ENCODE measurements at places on chromosomes 16 and 17. TPM values are rescaled to one million over a fixed set of nuclear protein-coding genes. Genes with fewer than 3 reads are reported as not detected.

DNA sequence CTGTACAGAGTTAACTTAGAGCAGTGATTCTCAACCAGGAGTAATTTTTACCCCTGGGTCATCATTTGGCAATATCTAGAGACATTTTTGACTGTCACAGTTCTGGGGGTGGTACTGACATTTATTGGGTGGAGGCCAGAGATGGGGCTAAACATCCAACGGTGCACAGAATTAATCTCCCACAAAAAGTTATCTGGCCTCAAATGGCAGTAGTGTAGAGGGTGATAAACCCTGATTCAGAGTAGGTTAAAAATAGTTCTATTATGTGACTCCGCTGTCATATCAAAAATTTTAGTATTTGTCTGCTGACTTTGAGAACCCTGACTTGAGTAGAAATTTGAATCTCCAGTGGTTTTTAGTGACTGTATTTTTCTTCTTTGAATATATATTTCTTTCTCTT, 19.1 kb downstream of the VPS35L start:
- no peak overlapping the region for H3K27ac ChIP-seq
- H3K36me3 ChIP-seq, result no peaks in the 10 kb centered on the region
- DNase-seq, result no peak
- no peaks in the 10 kb centered on the region for H3K4me1 ChIP-seq
- H3K27me3 ChIP-seq, result no peaks in the 10 kb centered on the region
- H3K4me3 ChIP-seq, result no peak overlapping the region

GRCh38 chr16:53262645-53263044, 171.6 kb upstream of the RBL2 start:
- no peak overlapping the region for H3K27ac ChIP-seq
- H3K27me3 ChIP-seq, result no peaks in the 10 kb centered on the region
- DNase-seq, result no peak
- no peaks in the 10 kb centered on the region for H3K4me1 ChIP-seq
- H3K4me3 ChIP-seq, result no peak overlapping the region

- H3K4me3 ChIP-seq, result no peak overlapping the region
- H3K27ac ChIP-seq, result no peak overlapping the region
- H3K4me1 ChIP-seq, result no peaks in the 10 kb centered on the region
- no peaks in the 10 kb centered on the region for H3K27me3 ChIP-seq
- DNase-seq, result no peak
- peaks cover 15% of the 10 kb centered on the region for H3K36me3 ChIP-seq
Observed at GRCh38 chr17:2990396-2990795, 73.0 kb downstream of the OR1D5 start.

DNA sequence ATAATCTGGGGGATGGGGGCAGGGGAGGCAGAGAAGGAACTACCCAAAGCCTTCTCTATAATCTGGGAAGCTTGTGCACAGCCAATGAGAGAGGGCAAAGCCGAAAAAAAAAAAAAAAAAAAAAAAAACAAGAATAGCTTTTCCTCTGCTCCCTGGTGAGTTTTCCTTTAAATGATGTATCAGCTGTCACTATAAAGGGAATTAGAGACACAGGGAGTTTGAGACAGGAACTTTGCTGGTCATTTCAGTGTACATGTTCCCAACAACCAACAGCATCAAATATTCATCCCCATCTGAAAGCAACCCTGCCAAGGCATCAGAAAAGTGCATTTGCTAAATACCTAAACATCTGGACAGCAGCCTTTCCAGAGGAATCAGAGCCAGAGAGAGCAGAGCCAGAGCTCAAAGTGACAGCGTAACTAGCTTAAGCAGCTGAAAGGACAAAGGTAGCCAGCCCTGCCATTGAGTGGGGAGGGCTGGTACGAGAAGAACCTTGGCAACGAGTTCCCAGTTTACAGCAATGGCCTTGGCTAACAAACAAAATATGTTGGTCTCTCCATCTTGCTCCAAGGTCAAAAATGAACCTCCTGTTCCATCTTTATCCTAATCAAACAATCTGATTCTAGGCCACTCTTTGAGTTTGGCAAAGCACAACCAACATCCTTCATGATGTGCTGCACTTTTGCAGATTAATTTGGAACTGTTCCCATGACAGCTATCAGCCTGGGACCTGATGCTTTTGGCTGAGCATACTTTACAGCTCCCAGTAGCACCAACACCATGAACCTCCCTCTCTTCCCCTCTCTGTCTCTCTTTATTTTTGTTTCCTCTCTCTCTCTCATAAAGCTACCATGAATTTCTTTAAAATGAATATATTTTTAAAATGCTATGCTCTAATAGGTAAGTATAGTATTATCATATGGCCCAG, 143.7 kb upstream of the GNAO1 start:
- H3K27me3 ChIP-seq, result no peaks in the 10 kb centered on the region
- DNase-seq, result no peak
- no peak overlapping the region for H3K27ac ChIP-seq
- H3K4me1 ChIP-seq, result no peaks in the 10 kb centered on the region
- H3K36me3 ChIP-seq, result no peaks in the 10 kb centered on the region

DNA sequence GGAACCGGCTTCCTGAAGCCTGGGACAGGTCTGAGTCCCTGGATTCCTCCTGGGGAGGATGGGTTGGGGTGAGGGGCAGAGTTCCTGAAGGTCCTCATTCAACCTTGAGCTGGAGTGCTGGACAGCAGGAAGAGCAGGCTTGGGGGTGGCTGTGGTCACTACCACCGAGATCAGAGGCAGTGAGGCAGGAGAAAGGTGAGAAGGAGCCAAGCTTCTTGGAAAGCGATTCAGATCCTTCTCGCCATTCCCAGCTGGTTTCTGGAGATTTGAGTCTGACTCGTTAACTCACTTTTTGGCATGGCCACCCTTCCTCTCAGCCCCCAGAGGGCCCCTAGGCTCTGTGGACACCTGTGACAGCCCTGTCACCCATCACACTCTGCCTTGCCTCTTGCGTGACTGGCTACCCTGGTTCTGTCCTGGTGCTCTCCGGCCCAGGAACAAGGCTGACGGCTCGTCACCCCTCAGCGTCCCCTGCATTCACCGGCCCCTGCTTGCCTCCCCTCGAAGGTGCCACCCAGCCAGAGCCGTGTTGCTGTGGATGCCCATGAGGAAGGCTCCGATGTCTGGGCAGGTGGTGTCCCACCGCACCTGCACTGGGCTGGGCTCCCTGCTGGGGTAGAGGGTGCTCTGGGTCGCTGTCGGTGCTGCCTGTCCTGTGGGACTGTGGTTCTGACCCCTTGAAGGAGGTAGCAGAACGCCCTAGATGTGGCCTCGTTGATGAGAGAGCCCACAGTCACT, 9.7 kb upstream of the TIMP2 start:
- peaks cover 46% of the 10 kb centered on the region for H3K27me3 ChIP-seq
- H3K27ac ChIP-seq, result no peak overlapping the region
- H3K4me1 ChIP-seq, result peaks cover 39% of the 10 kb centered on the region

- no peaks in the 10 kb centered on the region for H3K27me3 ChIP-seq
- no peak for DNase-seq
- no peaks in the 10 kb centered on the region for H3K4me1 ChIP-seq
- H3K4me3 ChIP-seq, result no peak overlapping the region
- H3K36me3 ChIP-seq, result no peaks in the 10 kb centered on the region
- H3K27ac ChIP-seq, result no peak overlapping the region
Observed at GRCh38 chr16:65445313-65446260, 323.7 kb upstream of the CDH11 start.

DNA sequence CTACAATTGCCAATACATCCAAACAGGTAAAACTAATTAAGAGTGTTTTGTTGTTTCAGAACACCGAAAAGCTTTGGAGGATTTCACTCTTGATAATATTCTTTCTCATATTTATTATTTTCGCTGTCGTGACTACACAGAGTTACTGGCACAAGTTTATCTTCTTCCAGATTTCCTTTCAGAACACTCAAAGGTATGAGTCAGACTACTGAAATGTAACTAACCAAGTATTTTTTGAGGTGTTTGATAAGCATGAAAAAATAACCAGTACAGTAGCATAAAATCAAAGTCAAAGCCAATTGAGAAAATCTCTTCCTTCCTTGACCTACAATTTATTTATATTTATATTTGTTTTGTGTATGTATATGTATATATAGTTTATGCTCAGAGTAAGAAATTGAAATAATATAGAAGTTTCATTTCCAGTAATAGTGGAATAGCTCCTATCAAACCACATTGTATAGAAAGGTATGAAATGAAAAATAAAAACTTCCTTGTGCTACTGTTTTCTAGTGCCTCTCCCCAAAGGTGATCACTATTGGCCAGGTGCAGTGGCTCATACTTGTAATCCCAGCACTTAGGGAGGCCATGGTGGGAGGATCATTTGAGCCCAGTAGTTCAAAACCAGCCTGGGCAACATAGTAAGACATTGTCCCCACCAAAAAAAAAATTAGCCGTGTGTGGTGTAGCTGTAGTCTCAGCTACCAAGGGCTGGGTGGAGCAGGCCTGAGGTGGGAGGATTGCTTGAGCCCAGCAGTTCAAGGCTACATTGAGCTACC, 10.9 kb downstream of the RAD51C start:
- H3K27me3 ChIP-seq, result no peaks in the 10 kb centered on the region
- H3K27ac ChIP-seq, result no peak overlapping the region
- no peaks in the 10 kb centered on the region for H3K36me3 ChIP-seq
- DNase-seq, result no peak

- H3K36me3 ChIP-seq, result peaks cover 17% of the 10 kb centered on the region
- no peak overlapping the region for H3K4me3 ChIP-seq
- no peaks in the 10 kb centered on the region for H3K27me3 ChIP-seq
- H3K27ac ChIP-seq, result no peak overlapping the region
- peaks cover 13% of the 10 kb centered on the region for H3K4me1 ChIP-seq
Observed at GRCh38 chr17:77344038-77344437, 203.3 kb downstream of the SEC14L1 start.

- no peaks in the 10 kb centered on the region for H3K27me3 ChIP-seq
- no peak for DNase-seq
- no peak overlapping the region for H3K4me3 ChIP-seq
- no peak overlapping the region for H3K27ac ChIP-seq
- no peaks in the 10 kb centered on the region for H3K36me3 ChIP-seq
Observed at GRCh38 chr17:35295686-35296085, 52.8 kb downstream of the SLFN5 start.

DNA sequence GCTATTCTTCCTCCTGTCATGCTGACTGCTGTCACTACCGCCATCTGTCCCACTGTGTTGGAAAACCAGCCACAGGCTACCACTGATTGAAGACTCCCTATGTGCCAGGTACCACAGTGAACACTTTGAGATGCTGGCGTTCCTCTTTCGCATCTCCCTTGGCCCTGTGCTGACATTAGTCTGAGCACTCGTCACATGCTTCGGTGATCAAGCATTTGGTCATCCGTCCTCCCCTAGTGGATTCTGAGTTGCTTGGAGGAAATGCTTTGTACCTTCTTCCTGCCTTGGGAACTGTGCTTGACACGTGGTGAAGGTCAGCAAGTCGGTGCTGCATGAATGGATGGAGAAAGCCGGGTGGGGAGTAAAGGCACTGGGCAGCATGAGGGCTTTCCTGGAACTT, 260.1 kb downstream of the SNX29 start:
- no peak for DNase-seq
- H3K36me3 ChIP-seq, result no peaks in the 10 kb centered on the region
- H3K4me3 ChIP-seq, result no peak overlapping the region

DNA sequence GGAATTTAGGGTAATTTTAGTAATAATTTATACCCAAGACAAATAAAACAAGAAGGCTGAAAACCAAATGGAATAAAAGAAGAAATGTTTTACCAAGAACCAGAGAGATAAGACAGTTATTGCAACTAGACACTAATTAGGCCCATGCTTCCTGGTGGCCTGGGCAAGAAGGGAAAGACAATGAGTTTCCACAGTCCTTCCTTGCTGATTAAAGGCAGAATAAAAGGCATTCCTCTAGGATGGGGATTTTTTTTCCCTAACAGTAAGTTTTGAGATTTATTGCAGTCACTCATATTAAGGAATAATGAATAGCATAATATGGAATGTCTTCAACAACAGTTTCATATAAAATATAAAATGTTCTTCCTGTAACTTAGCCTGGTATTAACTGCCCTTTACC, 41.5 kb downstream of the TOM1L2 start:
- no peak for DNase-seq
- no peaks in the 10 kb centered on the region for H3K36me3 ChIP-seq
- H3K27ac ChIP-seq, result no peak overlapping the region
- H3K27me3 ChIP-seq, result no peaks in the 10 kb centered on the region
- no peak overlapping the region for H3K4me3 ChIP-seq
- peaks cover 21% of the 10 kb centered on the region for H3K4me1 ChIP-seq

DNA sequence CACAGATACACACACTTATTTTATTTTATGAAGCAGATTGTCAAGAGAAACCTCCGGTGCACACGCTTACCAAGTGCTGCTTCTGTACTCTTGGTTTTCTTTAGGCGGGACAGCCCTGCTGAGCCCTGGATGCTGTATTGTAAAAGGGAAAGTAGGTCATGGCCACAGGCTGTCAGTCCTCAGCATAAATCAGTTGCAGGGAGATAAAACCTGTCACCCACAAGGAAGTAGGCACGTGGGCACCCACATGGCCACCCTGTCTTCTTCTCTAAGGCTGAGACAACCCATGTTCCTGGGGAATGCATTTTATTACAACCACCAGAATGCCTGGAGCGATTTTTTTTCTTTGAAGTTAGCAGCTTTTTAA, 59.3 kb downstream of the ASIC2 start:
- no peak overlapping the region for H3K27ac ChIP-seq
- DNase-seq, result no peak
- peaks cover 5% of the 10 kb centered on the region for H3K27me3 ChIP-seq
- no peaks in the 10 kb centered on the region for H3K4me1 ChIP-seq
- H3K36me3 ChIP-seq, result no peaks in the 10 kb centered on the region

- peaks cover 57% of the 10 kb centered on the region for H3K4me1 ChIP-seq
- no peak overlapping the region for H3K4me3 ChIP-seq
- peaks cover 12% of the 10 kb centered on the region for H3K27me3 ChIP-seq
- no peak for DNase-seq
- no peak overlapping the region for H3K27ac ChIP-seq
Observed at GRCh38 chr16:1958715-1959268, 546 bp upstream of the NDUFB10 start.

- no peak overlapping the region for H3K4me3 ChIP-seq
- H3K36me3 ChIP-seq, result no peaks in the 10 kb centered on the region
- no peak for DNase-seq
- H3K4me1 ChIP-seq, result peaks cover 14% of the 10 kb centered on the region
Observed at GRCh38 chr16:84407588-84408313, 39.4 kb downstream of the ATP2C2 start.

GRCh38 chr17:82329683-82330321, 3.8 kb downstream of the SECTM1 start:
- peak overlapping the region; percentile 36 for H3K4me3 ChIP-seq
- H3K4me1 ChIP-seq, result peaks cover 90% of the 10 kb centered on the region
- H3K27ac ChIP-seq, result peak overlapping the region; percentile 83
- no peaks in the 10 kb centered on the region for H3K27me3 ChIP-seq

- peaks cover 56% of the 10 kb centered on the region for H3K36me3 ChIP-seq
- H3K27ac ChIP-seq, result no peak overlapping the region
- no peaks in the 10 kb centered on the region for H3K27me3 ChIP-seq
- H3K4me3 ChIP-seq, result no peak overlapping the region
Observed at GRCh38 chr17:27596566-27597187, 34.3 kb upstream of the LGALS9 start.

Gene SLC16A11
- total RNA-seq, result not detected

Gene NOTUM
- 160 TPM for total RNA-seq

Gene TANC2
- 0.20 TPM for total RNA-seq

Gene MEIOB
- total RNA-seq, result not detected

Gene CEP295NL
- not detected for total RNA-seq

Gene KCNH4
- not detected for total RNA-seq

Gene ATP2A3
- not detected for total RNA-seq

Gene CCL15
- 23.2 TPM for total RNA-seq
